ENCODE measurements at places on chromosomes 12 and 14.

- DNase-seq, result no peak
- no peaks in the 10 kb centered on the region for H3K4me1 ChIP-seq
Measured at GRCh38 chr14:66056926-66057552, 429.1 kb upstream of the CCDC196 start.

- H3K4me1 ChIP-seq, result no peaks in the 10 kb centered on the region
- no peak overlapping the region for H3K4me3 ChIP-seq
- H3K36me3 ChIP-seq, result no peaks in the 10 kb centered on the region
- no peaks in the 10 kb centered on the region for H3K27me3 ChIP-seq
- DNase-seq, result no peak
- no peak overlapping the region for H3K27ac ChIP-seq
Measured at GRCh38 chr14:82414853-82415539, 881.3 kb upstream of the SEL1L start.

GRCh38 chr12:105539735-105540134 is 209.2 kb downstream of the C12orf75 start:
- H3K4me3 ChIP-seq, result no peak overlapping the region
- H3K4me1 ChIP-seq, result no peaks in the 10 kb centered on the region
- H3K36me3 ChIP-seq, result no peaks in the 10 kb centered on the region
- H3K27me3 ChIP-seq, result no peaks in the 10 kb centered on the region
- H3K27ac ChIP-seq, result no peak overlapping the region

- H3K36me3 ChIP-seq, result no peaks in the 10 kb centered on the region
- H3K4me1 ChIP-seq, result no peaks in the 10 kb centered on the region
- no peak overlapping the region for H3K4me3 ChIP-seq
- DNase-seq, result no peak
Measured at GRCh38 chr14:51206462-51206861, 33.6 kb upstream of the TMX1 start.

DNA sequence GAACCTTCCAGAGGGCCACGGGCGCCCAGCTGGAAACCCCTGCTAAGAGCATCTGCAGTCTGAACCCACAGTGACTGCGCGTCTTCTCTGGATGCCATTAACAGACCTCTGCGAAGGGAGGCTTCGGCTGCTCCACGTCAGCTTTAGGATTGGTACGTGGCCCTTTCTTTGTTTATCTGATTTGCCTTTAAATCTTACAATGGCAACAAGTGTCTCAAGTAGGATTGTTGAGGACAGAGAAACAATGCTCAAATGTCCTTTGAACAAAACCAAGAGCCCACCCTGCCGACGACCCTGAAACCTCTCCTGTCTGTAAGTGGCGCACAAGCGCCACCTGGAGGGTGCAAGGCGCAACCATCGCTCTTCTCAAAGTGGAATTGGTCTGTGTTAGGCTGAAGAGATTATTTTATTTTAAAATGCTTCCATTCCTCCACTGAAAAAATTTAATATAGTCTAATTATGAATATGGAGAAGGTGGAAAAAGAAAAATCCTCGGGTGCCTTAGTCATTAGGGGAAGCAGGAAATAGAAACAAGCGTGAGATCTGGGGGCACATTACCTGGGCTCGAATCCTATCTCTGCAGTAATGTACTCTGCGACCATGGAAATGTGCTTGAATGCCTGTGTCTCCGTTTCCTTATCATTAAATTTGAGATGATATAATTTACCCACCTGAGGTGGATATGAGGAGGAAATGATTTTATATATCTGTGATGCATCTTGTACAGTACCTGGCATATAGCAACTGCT is 82.6 kb upstream of the PTPRB start:
- H3K27ac ChIP-seq, result no peak overlapping the region
- H3K27me3 ChIP-seq, result no peaks in the 10 kb centered on the region
- no peak overlapping the region for H3K4me3 ChIP-seq
- H3K36me3 ChIP-seq, result no peaks in the 10 kb centered on the region
- DNase-seq, result peak; percentile 46
- no peaks in the 10 kb centered on the region for H3K4me1 ChIP-seq

DNA sequence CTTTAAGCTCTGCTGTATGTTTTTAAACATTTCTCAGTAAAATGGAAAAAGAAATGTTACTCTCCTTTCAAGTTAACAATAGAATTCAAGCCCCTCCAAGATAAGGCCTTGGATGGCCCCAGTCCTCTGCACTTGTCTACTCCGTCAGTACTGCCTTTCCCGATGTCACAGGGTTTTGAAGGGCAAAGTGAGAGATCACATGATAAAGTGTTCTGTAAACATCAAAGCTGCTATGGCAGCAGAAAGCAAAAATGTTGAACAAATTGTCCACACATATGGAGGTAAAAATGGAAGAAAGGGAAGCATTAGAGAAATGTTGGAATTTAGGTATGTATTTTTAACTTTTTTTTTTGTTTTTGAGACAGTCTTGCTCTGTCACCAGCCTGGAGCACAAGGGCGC is 33.5 kb upstream of the CDK2AP1 start:
- H3K27me3 ChIP-seq, result no peaks in the 10 kb centered on the region
- no peak overlapping the region for H3K4me3 ChIP-seq
- peaks cover 90% of the 10 kb centered on the region for H3K36me3 ChIP-seq
- H3K27ac ChIP-seq, result no peak overlapping the region
- no peaks in the 10 kb centered on the region for H3K4me1 ChIP-seq
- no peak for DNase-seq

- peak within 1 kb of the TSS; percentile 41 for H3K4me3 ChIP-seq
- DNase-seq, result peak; percentile 81
- no peaks in the 10 kb centered on the region for H3K36me3 ChIP-seq
- H3K27me3 ChIP-seq, result no peaks in the 10 kb centered on the region
- H3K4me1 ChIP-seq, result peaks cover 2% of the 10 kb centered on the region
- H3K27ac ChIP-seq, result no peak within 1 kb of the TSS
Measured at GRCh38 chr14:21070083-21070609, at the start of gene ARHGEF40. Gene ARHGEF40 (plus strand): TSS chr14:21070304. CDS start chr14:21070397, 93 bp downstream.

DNA sequence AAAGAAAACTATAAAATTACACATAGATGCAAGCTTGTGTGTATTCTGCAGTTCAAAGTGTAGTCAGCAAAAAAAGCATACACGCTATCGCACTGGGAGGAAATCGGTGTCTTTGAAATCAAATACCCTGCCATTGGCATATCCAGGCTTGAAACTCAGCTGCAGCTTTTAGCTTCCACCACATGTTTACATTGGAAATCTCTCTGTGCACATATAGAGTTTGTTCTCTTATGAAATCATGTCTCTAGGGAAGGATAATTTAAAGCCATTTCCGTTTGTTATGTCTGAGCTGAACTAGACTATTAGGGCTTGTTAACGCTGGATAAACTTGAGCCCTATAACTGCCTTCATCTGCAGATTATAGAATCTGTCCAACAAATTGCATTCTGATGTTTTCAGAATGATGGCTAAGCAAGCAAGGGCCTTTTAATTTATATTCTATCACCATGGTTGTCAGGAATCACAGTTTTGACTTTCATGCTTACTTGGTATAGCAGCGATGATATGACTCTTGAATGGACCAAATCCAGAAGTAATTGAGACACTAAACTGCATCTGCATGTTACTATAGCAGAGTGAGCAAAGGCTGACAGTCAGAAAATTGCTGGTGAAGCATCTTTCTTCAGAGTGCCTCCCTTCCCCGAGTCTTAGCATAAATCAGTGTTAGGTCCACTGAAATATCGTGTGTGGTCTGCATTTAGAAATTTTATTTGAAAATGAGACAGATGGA is 442.8 kb downstream of the ZFP36L1 start:
- no peak overlapping the region for H3K4me3 ChIP-seq
- no peaks in the 10 kb centered on the region for H3K36me3 ChIP-seq
- H3K27ac ChIP-seq, result no peak overlapping the region
- no peaks in the 10 kb centered on the region for H3K27me3 ChIP-seq

GRCh38 chr12:68913682-68914081 is 19.3 kb downstream of the CPM start:
- no peak overlapping the region for H3K27ac ChIP-seq
- H3K27me3 ChIP-seq, result peaks cover 8% of the 10 kb centered on the region
- H3K36me3 ChIP-seq, result no peaks in the 10 kb centered on the region
- DNase-seq, result no peak

DNA sequence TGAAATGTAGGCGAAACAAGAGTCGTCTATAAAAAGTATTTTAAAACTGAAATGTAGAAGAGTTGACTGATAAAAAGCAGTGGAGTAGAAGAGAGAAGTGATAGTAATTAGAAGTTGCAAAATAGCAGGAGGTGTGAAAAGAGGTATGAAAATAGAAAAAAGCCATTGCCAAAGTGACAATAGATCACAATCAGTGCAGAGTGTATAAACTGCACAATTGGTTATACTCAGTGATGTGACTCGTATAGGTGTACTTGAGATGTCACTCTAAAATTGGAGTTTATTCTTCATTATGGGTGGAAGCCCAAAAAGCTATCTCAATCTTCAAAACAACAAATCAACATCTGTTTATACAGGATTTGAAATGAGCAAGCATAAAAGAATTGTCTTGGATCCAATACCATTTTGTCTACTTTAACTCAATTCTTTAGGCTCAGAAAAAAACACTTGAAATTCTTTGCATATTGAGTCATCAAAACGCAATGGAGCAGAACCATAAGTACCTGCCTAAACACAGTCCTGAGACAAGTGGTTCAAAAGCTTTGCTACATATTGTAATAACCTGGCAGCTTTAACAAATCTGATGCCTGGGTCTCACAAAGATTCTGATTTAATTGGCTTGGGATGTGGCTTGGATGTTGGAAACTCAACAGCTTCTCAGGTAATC is 8.8 kb downstream of the IKBIP start:
- peaks cover 25% of the 10 kb centered on the region for H3K36me3 ChIP-seq
- no peaks in the 10 kb centered on the region for H3K27me3 ChIP-seq
- no peak overlapping the region for H3K27ac ChIP-seq
- DNase-seq, result no peak
- H3K4me3 ChIP-seq, result no peak overlapping the region

DNA sequence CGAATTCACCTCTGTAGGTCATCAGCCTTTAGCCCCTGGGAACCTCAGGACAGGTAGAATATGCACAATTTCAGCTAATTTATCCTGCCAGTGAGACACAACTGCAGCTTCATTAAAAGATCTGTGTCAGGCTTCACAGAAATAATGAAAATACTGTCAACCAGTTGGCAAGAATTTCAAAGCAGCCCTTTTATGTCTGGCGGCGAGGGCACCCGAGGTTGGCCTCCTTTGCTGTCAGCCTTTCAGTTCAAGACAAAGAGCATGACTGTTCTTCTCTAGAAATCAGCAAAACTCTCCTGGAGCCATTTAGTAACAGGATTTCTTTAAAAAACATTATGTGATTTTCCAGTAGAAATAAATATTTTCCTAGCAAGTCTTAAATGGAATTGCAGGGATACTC is 75.9 kb downstream of the BBS10 start:
- H3K4me3 ChIP-seq, result no peak overlapping the region
- no peaks in the 10 kb centered on the region for H3K4me1 ChIP-seq
- DNase-seq, result no peak

DNA sequence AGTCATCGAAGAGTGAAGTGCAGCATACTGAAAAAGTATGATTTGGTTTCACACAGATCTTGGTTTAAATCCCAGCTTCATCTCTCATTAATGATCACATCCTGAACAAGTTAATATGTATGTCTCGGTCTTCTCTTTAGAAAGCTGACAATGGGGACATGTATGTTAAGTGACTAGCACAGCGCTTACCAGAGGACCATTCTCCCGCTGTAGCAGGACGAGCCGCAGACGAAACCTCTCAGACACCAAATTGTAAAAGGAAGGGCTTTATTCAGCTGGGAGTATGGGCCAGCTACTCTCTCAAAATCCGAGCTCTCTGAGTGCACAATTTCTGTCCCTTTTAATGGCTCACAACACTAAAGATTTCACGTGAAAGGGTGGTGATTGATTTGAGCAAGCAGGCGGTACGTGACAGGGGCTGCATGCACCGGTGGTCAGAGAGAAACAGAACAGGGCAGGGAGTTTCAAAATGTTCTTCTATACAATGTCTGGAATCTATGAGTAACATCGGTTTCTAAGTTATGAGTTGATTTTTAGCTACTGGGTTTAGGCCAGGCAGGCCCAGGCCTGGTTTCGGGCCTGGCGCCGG is 682.4 kb downstream of the DIO2 start:
- no peak overlapping the region for H3K4me3 ChIP-seq
- H3K36me3 ChIP-seq, result no peaks in the 10 kb centered on the region
- H3K4me1 ChIP-seq, result no peaks in the 10 kb centered on the region
- DNase-seq, result no peak
- no peak overlapping the region for H3K27ac ChIP-seq
- H3K27me3 ChIP-seq, result no peaks in the 10 kb centered on the region

GRCh38 chr12:20508962-20509361 is 140.6 kb downstream of the PDE3A start:
- H3K27me3 ChIP-seq, result no peaks in the 10 kb centered on the region
- H3K36me3 ChIP-seq, result no peaks in the 10 kb centered on the region
- DNase-seq, result no peak
- no peaks in the 10 kb centered on the region for H3K4me1 ChIP-seq
- H3K27ac ChIP-seq, result no peak overlapping the region

- no peak overlapping the region for H3K27ac ChIP-seq
- no peak overlapping the region for H3K4me3 ChIP-seq
- no peaks in the 10 kb centered on the region for H3K4me1 ChIP-seq
Measured at GRCh38 chr14:38070061-38070588, 137.6 kb upstream of the SSTR1 start.

DNA sequence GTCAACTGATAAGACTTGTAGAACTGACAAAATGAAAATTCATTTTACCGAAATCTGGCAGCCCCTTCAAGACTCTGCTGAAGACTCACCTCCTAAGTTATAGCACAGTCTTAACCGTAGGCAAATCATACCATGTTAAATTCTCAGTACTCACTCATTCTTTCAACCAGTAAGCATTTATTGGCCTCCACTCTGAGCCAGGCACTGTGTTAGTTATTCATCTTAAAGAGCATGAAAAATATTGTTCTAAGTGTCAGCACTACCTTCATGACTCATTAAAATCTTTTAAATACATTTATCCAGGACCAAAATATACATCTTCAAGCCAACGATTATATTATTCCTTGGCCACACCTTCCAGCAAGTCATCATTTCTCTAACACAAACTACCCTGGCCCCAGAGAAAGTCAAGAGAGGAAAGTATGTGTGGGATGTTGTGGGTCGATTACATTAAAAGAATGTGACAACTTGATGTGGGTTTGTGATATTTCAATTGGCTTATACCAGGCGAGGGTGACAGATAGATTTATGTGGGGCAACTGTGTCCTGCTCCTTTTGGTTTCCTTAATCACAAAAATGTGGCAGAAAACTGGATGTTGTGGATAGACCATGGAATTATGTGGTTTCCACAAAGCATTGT is 55.0 kb downstream of the TMEM30B start:
- no peaks in the 10 kb centered on the region for H3K27me3 ChIP-seq
- DNase-seq, result no peak
- H3K4me3 ChIP-seq, result no peak overlapping the region
- no peaks in the 10 kb centered on the region for H3K4me1 ChIP-seq
- no peaks in the 10 kb centered on the region for H3K36me3 ChIP-seq

DNA sequence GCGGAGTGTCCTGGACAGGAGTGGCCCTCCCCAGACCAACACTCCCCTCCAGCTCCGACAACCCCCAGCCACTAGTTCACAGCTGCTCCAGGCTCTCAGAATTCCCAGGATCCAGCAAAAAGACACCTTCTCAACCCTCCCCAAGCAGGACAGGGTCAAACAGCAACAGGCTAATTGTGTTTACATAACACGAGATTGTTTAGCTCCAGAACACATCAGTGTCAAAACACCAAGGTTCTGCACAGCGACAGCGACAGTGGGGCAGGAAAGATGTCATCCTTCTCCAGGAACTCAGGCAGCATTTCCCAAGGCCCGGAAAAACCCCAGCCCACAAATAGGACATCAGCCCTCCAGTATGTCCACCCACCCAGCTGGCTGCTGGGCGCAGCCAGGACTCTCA is 16.5 kb downstream of the ITPK1 start:
- no peaks in the 10 kb centered on the region for H3K36me3 ChIP-seq
- no peak overlapping the region for H3K27ac ChIP-seq
- H3K4me3 ChIP-seq, result no peak overlapping the region
- H3K4me1 ChIP-seq, result peaks cover 14% of the 10 kb centered on the region
- DNase-seq, result no peak

- H3K4me1 ChIP-seq, result peaks cover 8% of the 10 kb centered on the region
- H3K36me3 ChIP-seq, result no peaks in the 10 kb centered on the region
- no peak for DNase-seq
- H3K4me3 ChIP-seq, result no peak overlapping the region
- H3K27me3 ChIP-seq, result no peaks in the 10 kb centered on the region
Measured at GRCh38 chr12:113136990-113137511, 1.5 kb upstream of the RASAL1 start.

Data from K562 (cell line).